ENCODE measurements at places on chromosomes 12 and 14.

DNA sequence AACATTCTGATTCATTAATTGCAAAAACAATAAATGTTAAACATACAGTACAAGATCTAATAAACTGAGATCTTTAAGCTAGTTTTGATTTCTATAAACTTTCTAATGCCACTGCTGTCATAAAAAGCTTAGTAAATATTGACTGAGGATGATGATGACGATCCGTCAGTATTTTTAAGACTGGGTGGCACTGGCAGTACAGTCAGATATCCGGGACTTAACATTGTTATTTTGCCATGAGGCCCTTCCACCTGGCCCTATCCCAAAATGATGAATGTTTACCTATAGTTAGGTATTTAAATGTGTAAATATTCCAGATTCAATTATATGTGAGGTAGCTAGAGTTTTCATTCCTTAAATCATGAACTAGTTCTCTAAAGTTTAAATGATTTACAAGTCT lies 158.5 kb downstream of the FOXA1 start:
- no peak for DNase-seq

DNA sequence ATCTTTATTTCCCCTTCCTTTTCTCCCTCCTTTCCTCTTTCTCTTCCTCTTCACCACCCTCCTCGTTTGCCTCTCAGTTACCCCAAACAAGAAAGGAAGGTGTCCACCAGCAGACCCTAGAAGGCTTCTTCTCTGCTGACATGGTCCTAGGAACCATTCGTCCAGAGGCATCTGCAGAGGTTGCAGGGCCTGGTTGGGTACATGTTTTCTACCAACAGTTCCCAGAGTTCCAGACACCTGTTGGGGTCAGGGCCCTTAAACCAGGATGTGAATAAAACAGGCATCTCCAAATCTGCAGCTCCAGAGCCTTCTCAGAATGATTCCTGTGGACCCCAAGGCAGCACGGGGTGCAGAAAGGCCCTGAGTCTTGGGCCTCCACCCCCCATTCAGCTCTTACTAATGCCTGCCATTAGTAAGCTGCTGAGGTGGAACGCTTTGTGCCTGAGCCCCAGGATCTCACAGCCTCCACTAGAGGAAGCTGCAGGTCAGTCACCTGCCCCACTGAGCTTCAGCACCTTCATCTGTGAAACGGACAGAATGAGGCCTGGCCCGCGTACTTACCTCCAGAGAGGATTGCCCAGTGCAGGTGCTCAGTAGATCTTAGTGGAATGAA lies 130.4 kb downstream of the DICER1 start:
- no peak for DNase-seq

GRCh38 chr12:51009056-51009440 lies 17.1 kb downstream of the SLC11A2 start:
- DNase-seq = no peak

- DNase-seq = no peak
These were observed 103.9 kb upstream of the RFLNA start for GRCh38 chr12:124191024-124191359.
